Ovary (tissue), 10 donors: ENCODE measurements at places on chromosomes 7 and 10. TPM values are rescaled to one million over a fixed set of nuclear protein-coding genes. Genes with fewer than 3 reads are reported as not detected.

The BLNK gene
- total RNA-seq = 2.2 TPM

The DOCK1 gene
- 31.4 TPM for total RNA-seq

The CAV2 gene
- 67.5 TPM for total RNA-seq

The COMMD3 gene
- 42.3 TPM for total RNA-seq

The IDI2 gene
- total RNA-seq = not detected

The DYDC2 gene
- 0.95 TPM for total RNA-seq

The FFAR4 gene
- total RNA-seq = 0.07 TPM

GRCh38 chr7:101294039-101294831 lies 27.4 kb downstream of the IFT22 start:
- DNase-seq = no peak

GRCh38 chr7:91235211-91235832 lies 28.9 kb upstream of the FZD1 start:
- no peak for DNase-seq

DNA sequence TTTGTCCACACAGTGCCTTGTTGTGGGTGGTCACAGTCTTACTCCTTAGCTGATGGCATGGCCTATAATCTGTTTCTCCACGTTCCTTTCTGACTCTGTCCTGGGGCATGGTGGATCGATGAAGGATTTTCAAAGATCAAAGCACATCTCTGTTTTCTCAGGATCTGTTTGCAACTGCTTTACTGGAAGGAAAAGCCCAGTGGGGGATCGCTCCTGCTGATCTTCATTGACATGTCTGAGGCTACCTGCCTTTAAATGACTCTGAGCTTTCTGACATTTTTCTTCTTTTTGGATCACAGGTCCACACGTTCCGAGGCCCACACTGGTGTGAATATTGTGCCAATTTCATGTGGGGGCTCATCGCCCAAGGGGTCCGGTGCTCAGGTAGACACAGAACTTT lies 68.0 kb upstream of the PRR15 start:
- DNase-seq = no peak

DNA sequence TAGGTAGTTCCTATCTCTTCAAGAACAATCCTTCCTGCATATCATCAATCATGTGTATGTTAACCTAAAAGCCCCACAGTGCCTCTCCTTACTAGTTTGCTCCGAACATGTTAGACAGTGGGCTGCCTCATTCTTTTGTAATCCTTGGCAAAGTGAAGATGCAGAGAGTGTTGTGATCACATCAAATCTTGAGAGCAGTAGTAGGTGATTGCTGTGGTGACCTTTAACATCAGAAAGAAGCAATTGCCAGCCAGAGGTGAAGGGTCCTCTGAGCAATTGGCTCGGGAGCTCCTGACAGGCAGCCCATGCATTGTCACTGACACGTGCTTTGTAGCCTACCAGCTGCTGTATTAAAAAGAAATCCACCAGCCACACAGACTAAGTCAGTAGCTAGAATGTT lies 19.6 kb upstream of the GSTK1 start:
- DNase-seq = no peak

GRCh38 chr7:156675721-156676120 lies 35.1 kb downstream of the RNF32 start:
- DNase-seq = no peak

- DNase-seq = peak; percentile 73
Observed at GRCh38 chr10:16828114-16828568, 10.9 kb upstream of the RSU1 start.

DNA sequence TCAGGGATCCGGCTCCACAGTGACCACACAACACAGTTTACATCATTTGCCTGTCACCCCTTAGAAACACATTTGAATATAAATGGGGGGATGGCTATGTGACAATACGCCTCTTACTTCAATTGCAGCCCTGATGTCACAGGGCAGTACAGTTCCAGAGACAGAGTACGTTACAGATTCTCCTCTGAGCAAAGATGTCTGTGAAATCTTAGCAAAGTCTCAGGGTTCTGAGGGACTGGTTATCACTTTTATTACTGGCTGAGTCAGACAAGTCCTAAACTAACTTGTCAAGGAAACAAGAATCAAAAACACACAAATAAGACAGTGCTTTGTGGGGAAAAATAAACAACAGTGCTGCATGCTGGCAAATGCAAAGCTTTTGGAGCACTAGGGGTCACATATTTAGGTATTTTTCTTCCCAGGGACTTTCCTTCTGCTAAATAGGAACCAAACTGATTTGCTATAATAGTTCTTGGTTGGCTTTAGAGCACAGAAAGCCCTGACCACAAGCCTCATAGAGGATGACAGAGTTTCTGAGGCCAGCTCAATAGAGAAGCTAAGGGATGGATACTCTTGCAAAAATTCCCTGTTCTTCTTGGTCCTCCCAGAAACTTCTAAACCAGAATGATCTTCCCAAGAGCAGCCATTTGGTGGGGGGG lies 501.6 kb downstream of the GRID1 start:
- DNase-seq = no peak
